ENCODE measurements at places on chromosomes 5 and 9.

DNA sequence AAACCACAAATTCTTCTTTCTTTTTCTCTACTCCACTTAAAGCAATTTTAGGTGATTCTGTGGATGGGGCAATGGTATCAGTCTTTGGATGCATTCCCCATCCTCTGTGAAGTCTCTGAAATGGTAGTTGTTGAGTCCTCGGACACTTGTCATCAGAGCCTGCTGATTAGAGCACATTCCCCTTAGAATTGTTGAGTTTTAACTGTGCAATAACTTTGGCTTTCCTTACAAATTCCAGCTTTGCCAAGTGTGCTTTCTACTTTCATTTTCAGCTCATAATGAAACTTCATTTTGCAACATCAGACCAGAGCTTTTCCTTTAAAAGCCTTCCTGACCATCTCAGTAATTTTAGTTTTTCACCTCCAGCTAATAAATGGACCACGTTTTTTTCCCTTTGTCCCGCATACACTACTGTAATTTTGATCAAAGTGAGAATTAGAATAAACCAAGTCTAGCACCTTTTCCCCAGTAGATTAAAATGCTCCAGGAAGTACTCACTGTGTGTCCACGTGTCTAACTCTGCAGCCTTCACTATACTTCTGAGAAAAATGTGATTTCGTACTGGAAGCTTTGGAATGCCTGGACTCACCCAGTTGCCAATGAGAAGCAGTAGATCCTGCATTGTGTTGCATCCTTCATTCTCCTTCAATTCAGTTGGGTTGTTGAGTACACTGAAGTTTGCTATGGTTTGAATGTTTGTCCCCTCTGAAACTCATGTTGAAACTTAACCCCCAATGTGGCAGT is 135.6 kb downstream of the NTRK2 start:
- no peak for DNase-seq
- H3K36me3 ChIP-seq: no peaks in the 10 kb centered on the region
- H3K4me1 ChIP-seq: peaks cover 24% of the 10 kb centered on the region

- H3K27me3 ChIP-seq: no peaks in the 10 kb centered on the region
- H3K27ac ChIP-seq: peak overlapping the region; percentile 99
- peaks cover 75% of the 10 kb centered on the region for H3K4me1 ChIP-seq
- DNase-seq: no peak
- H3K36me3 ChIP-seq: no peaks in the 10 kb centered on the region
- H3K4me3 ChIP-seq: no peak overlapping the region
Observed at GRCh38 chr5:151083081-151083676, 2.3 kb upstream of the TNIP1 start.

DNA sequence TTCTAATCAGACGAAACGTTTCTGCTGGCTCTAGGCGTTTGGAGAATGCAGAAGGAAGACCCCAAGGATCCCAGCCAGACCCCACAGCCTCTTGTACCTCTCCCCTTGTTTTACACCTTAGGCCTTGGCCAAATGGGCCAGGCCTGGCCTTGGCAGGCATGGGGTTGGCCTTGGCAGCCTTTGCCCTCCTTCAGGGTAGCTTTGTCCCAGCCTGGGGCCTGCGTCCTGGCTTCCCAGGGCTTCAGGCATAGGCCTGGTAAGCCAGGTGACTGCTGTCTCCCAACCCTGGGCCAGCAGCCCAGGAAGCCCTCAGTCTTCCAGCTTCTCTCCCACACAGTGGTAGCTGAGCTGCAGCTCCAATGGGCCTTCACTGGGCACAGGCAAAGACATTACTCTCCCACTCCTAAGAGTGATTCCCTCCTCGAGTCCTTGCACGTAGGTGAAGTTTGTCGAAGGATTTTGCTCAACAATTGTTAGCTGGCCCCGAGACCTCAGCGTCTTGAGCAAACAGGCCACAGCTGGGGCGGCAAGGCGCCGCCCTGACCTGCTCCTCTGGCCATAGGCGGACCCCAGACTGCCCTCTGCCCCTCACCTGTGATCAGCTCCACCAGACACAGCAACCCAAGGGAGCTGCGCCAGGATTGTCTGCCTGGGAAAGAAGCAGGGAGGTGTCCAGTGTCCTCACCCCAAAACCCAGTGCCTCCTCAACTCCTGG is 1.1 kb upstream of the PITX1 start:
- no peak for DNase-seq
- peaks cover 61% of the 10 kb centered on the region for H3K4me1 ChIP-seq
- H3K36me3 ChIP-seq: no peaks in the 10 kb centered on the region

GRCh38 chr5:78983601-78984438 is 1.3 kb downstream of the ARSB start:
- peak overlapping the region; percentile 78 for H3K4me3 ChIP-seq
- H3K27ac ChIP-seq: peak overlapping the region; percentile 86
- H3K4me1 ChIP-seq: peaks cover 17% of the 10 kb centered on the region
- H3K36me3 ChIP-seq: no peaks in the 10 kb centered on the region
- DNase-seq: no peak
- no peaks in the 10 kb centered on the region for H3K27me3 ChIP-seq

- no peaks in the 10 kb centered on the region for H3K27me3 ChIP-seq
- DNase-seq: no peak
- no peak overlapping the region for H3K27ac ChIP-seq
Observed at GRCh38 chr5:130479045-130479804, 575.0 kb downstream of the CHSY3 start.

GRCh38 chr9:19155106-19155935 is 28.0 kb upstream of the PLIN2 start:
- H3K36me3 ChIP-seq: no peaks in the 10 kb centered on the region

DNA sequence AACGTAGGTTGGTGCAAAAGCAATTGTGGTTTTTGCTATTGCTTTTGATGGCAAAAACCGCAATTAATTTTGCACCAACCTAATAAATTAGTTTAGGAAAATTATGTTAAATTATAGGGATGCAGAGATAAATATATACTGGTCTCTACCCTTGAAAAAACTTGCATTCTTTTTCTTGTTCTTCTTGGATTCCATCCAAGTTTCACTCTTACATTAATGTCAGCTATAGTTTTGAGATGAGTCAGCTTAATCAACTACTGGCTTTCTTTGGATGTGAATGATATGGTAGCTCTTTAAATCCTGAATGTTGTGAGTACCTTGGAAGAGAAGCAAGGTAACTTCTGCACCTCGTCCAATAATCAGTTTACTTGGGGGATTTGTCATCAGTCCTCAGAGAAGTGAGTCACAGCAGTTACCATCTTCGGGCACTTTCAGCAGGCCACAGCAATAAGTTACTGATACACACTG is 549.0 kb upstream of the ZNF608 start:
- no peak for DNase-seq
- no peaks in the 10 kb centered on the region for H3K36me3 ChIP-seq
- no peaks in the 10 kb centered on the region for H3K4me1 ChIP-seq
- no peaks in the 10 kb centered on the region for H3K27me3 ChIP-seq
- H3K27ac ChIP-seq: no peak overlapping the region

DNA sequence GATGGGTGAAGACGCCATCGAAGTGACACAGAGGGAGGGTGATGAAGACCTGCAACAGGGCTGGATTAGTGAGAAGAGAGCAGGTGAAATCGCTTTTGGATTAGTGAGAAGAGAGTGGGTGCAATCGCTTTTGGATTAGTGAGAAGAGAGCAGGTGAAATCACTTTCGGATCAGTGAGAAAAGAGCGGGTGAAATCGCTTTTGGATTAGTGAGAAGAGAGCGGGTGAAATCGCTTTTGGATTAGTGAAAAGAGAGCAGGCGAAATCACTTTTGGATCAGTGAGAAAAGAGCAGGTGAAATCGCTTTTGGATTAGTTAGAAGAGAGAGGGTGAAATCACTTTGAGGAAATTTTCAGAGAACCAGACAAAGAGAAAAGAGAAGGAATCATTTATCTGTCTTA is 67.2 kb upstream of the TRIO start:
- H3K36me3 ChIP-seq: no peaks in the 10 kb centered on the region
- H3K4me1 ChIP-seq: no peaks in the 10 kb centered on the region
- H3K27ac ChIP-seq: no peak overlapping the region
- no peak for DNase-seq

DNA sequence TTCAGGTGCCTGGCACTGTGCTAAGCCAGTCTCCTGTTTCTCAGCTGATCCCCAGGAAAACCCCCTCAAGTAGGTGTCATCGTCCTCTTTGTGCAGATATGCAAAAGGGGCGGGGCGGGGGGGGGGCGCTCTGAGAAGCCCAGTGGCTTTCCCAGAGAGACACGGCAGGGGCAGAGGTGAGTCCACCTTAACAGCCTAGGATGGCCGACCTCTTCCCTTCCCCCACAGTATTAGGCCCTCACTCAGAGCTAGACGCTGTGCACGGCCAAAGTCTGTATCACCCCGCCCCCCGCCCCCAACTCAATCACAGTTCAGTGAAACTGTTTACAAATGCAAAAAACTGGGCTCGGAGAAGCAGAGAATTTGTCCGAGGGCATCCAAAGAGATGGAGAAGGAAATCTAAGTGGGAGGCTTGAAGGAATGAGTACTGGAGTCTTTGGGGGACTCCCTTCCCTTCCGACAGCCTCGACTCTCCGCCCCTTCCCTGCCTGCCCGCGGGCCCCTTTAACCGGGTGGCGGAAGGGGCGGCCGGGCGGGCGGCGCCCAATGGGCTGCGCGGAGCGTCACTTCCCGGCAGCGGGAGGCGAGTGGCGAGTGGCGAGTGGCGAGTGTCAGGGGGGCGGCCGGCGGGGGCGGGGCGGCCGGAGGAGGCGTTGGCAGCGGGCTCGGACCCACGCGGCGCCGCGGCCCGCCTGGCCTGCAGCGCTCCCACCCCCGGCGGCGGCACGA is at the start of gene ERGIC1:
TSS of gene ERGIC1 (plus strand) at position 566 of the 729 bp plus-strand sequence. CDS start at position 729, 163 bp downstream.
- no peaks in the 10 kb centered on the region for H3K36me3 ChIP-seq
- no peak for DNase-seq
- no peaks in the 10 kb centered on the region for H3K27me3 ChIP-seq
- peak within 1 kb of the TSS; percentile 95 for H3K4me3 ChIP-seq
- H3K4me1 ChIP-seq: peaks cover 44% of the 10 kb centered on the region
- H3K27ac ChIP-seq: peak within 1 kb of the TSS; percentile 91

GRCh38 chr5:118931564-118931963 is 56.8 kb downstream of the DTWD2 start:
- no peaks in the 10 kb centered on the region for H3K36me3 ChIP-seq
- no peaks in the 10 kb centered on the region for H3K4me1 ChIP-seq
- no peak for DNase-seq

- no peaks in the 10 kb centered on the region for H3K36me3 ChIP-seq
- DNase-seq: no peak
- H3K4me3 ChIP-seq: no peak overlapping the region
- no peaks in the 10 kb centered on the region for H3K4me1 ChIP-seq
Observed at GRCh38 chr5:21071986-21072385, 1084.0 kb upstream of the CDH18 start.

GRCh38 chr9:32442433-32442832 is 58.0 kb downstream of the ACO1 start:
- no peak for DNase-seq
- H3K27ac ChIP-seq: no peak overlapping the region
- peaks cover 31% of the 10 kb centered on the region for H3K36me3 ChIP-seq
- H3K4me1 ChIP-seq: no peaks in the 10 kb centered on the region
- H3K27me3 ChIP-seq: no peaks in the 10 kb centered on the region

- H3K27ac ChIP-seq: no peak overlapping the region
- DNase-seq: no peak
- H3K27me3 ChIP-seq: no peaks in the 10 kb centered on the region
- H3K4me3 ChIP-seq: peak overlapping the region; percentile 24
- H3K36me3 ChIP-seq: no peaks in the 10 kb centered on the region
- H3K4me1 ChIP-seq: peaks cover 35% of the 10 kb centered on the region
Observed at GRCh38 chr5:178121391-178122276, 8.3 kb downstream of the N4BP3 start.

- no peaks in the 10 kb centered on the region for H3K4me1 ChIP-seq
- H3K27ac ChIP-seq: no peak overlapping the region
- no peak overlapping the region for H3K4me3 ChIP-seq
- DNase-seq: no peak
Observed at GRCh38 chr5:93186076-93186682, 394.8 kb downstream of the NR2F1-AS1 start.

DNA sequence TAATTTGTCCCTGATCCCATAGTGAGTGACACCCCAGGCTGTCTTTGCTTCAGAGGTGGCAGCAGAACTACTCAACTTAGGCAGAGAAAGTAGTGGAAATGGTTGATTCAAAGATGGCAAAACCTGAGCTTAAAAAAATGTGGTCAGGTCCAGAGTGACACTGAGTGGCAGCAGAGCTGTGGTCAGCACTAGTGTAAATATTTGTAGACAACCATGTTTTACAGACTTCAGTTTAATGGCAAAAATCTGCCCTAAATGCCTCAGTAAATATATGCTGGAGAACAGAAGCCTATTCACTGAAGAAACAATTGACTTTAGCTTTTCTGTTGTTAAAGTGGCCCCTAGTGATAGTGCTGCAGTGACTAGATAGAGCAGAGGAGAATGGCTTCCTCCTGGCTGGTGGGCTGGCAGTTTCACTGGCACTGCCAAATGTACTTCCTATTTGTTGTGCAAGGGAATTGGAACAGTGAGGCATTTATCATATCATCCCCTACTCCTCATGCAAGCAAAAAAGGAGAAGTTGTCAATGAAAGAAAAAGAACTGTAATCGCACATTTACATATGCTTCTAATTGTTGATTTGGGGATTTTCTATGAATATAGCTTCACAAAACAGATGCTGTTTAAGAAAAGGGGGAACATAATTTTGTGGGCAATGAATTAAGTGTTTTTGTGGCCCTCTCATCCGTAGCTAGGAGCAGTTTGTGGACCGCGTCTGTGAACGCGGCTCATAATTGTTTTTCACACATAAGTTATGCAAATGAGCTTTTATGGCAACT is 12.0 kb downstream of the PBX3 start:
- peaks cover 67% of the 10 kb centered on the region for H3K4me1 ChIP-seq
- no peaks in the 10 kb centered on the region for H3K36me3 ChIP-seq
- H3K4me3 ChIP-seq: peak overlapping the region; percentile 22
- H3K27ac ChIP-seq: peak overlapping the region; percentile 7
- no peak for DNase-seq

- DNase-seq: no peak
- H3K27me3 ChIP-seq: no peaks in the 10 kb centered on the region
- no peak overlapping the region for H3K4me3 ChIP-seq
- H3K4me1 ChIP-seq: peaks cover 34% of the 10 kb centered on the region
Observed at GRCh38 chr9:125447202-125447802, 185.7 kb downstream of the GAPVD1 start.

GRCh38 chr5:346229-346935 is 24.9 kb downstream of the AHRR start:
- no peak for DNase-seq
- H3K4me3 ChIP-seq: no peak overlapping the region
- H3K27ac ChIP-seq: no peak overlapping the region
- no peaks in the 10 kb centered on the region for H3K36me3 ChIP-seq

DNA sequence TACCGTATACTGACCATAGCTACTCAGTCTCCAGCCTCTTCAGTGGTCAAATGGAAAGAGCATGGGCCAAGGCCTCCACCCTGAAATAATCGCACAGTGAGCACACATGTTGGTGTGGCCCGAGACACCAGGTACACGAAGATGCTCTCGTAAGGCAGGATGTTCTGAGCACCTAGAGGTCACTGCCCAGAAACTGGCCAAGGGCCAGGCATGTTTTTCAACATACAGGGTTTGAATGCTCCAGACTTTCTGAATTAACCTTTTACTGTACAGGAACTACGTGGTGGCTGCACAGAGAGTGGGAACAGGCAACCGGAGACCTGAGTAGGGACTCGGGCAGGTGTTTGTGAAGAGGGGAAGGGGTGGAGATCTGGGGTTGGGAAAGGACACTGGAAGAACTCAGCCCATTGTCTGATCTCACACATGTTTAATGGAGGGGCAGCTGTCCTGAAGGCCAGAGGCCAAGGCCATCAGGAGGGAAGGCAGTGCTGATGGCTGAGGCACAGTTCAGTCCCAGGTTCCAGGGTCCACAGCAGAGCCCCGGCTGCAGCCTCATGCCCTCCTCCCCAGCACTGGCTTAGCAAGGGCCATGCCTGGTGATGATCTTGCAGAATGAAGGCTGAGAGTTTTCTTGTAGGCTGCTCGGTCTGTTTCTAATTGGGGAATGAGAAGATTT is 48.5 kb upstream of the ANKRD18A start:
- no peak overlapping the region for H3K27ac ChIP-seq
- no peaks in the 10 kb centered on the region for H3K36me3 ChIP-seq
- H3K27me3 ChIP-seq: no peaks in the 10 kb centered on the region
- peak; percentile 79 for DNase-seq
- H3K4me3 ChIP-seq: no peak overlapping the region
- peaks cover 5% of the 10 kb centered on the region for H3K4me1 ChIP-seq

Measured in vagina (tissue), 2 donors.